ENCODE measurements at places on chromosomes 6 and 20.
A peak's percentile ranks its signal among the peaks of the same experiment; 100 is the strongest.

DNA sequence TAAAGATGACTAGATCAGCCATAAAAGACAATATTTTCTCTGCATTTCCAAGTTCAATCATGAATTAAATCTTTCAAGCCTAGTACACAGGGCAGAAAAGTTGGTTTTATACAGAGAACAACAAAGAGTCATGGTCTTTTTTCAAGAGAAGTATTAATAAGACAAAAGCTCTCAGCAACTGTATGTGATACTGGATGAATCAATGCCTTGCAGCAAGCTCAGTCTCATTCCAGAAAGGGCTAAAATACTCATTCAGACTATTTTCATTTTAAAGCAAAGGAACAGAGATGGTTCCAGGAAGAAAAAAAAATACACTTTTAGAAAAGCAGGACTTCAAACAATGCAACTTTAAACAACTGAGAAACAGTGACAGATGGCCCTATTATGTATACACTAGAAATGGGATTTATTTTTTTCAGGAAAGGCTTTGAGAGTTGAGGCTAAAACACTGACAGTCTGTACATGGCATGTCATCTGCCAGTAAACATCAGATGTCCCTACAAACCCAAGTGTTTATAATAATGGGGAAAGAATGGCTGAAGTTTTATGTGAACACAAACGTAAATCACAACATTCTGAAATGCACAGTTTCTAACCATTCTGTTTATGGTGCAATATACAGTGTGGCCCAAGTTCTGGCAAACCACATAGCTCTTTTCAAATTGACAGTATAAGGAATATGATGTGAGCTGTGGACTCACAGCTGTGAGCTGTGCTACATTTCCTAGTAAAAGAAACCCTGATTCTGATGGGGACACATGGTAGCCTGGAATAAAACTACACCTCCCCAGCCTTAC is 114.3 kb upstream of the DST start:
- no peak for DNase-seq

- peak; percentile 76 for DNase-seq
Observed at GRCh38 chr6:291697-292505, at the start of gene DUSP22. DUSP22 (plus strand) TSS chr6:292487; CDS start chr6:292540, 53 bp downstream.

DNA sequence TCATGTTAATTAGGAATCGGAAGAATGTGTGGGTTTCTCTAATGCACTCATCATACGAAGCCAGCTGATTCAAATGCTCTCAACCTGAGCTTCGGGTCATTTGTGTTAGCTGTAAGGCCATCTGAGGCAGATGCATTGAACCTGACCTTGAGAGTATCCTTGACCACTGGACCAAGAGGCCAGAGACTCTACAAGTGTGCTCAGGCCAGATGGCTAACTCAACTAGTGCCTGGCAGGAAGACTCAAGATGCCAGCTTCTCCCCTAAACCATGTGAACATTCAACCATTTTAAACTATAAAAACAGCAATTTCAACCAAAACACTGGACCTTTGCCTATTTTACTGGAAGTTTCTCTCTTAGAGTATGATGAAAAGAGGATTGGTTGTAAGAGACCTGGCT is 168.6 kb upstream of the CDH4 start:
- DNase-seq, result no peak

DNA sequence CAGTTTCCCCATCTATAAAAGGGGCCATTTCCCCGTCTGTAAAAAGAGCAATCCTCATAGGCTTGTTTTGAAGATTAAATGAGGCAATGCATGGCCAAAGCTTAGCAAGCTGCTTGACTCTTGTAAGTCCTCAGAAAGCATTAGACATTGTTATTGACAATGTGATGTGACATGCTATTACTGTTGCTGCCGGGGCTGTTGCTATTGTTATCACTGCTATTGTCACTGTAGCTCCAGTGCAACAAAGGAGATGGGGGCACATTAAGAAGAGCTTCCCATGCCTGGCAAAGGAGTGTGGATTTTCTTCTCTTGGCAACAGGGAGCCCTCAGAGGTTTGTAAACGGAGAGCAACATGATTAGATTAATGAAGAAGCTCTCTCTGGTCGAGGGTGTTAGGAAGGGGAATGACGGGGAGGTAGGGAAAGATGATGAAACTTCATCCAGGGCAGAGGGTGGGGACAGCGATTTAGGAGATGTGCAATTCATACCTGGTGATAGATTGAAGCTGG is 33.1 kb upstream of the FAM83D start:
- no peak for DNase-seq

- no peak for DNase-seq
Observed at GRCh38 chr20:61203320-61203719, 48.7 kb upstream of the CDH4 start.

- no peak for DNase-seq
Observed at GRCh38 chr20:36951979-36952738, 651 bp upstream of the SAMHD1 start.

DNA sequence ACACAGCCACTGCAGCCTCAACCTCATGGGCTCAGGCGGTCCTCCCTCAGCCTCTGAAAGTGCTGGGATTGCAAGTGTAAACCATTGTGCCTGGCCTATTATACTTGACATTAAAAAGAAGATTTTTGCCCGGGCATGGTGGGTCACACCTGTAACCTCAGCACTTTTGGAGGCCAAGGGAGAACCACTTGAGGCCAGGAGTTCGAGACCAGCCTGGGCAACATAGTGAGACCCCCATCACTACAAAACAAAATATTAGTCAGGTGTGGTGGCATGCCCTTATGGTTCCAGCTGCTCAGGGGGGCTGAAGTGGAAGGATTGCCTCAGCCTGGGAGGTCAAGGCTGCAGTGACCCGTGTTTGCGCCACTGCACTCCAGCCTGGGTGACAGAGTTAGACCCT is 42.4 kb downstream of the FAM217A start:
- DNase-seq, result no peak

DNA sequence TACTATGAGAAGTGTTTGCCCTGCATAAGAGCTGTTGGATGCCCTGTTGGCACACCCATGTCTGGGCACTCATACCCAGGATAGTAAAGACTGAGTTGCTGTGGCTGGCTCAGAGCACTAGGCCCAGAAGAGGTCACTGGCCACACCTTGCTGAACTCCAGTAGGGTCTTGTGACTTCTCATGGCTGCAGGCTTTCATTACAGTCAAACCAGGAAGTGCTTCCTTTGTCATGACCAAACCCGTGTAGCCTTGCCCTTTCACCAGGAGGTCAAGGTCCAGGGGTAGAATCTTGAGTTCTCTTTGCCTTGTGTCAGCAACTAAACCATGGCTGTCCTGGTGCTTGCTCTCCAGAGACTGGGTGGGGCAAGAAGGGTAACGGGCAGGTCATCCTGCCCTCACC is 49.5 kb downstream of the CD164 start:
- no peak for DNase-seq

GRCh38 chr6:14713008-14713960 is 532.6 kb upstream of the JARID2 start:
- DNase-seq, result no peak

DNA sequence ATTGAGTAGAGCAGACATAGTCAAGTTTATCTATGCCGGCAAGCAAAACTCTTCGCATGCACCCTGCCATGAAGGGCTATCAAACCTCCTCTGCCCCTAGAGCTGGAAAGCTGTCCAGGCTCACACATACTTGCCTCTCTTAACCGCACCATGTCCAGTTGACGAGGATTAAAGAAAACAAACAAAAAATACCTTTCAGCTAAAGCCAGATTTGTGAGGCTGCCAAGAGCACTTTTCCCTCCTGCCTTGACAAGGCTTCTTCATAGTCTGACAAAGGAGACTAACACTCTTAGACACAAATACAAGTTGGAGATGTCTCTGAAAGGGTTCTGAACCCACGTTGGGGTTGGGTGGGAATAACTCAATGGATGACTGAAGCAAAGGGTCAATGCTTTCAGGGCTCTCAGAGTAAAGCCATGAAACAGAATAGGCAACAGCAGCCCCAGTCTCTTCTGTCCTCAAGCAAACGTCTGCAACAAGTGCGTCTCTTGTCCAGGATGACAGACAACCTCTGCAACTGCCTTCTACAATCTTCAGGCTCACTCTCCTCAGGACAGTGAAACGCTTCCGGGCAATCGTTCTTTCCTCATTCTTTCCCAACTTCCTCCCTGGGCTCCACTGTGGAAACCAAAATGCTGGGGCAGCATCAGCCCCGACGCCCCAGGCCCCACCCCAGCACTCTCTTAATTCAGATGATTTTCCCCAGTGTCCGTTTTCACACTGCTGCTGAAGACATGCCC is 57.8 kb downstream of the AGPAT4 start:
- no peak for DNase-seq

GRCh38 chr6:162770136-162770535 is 42.4 kb downstream of the PACRG start:
- no peak for DNase-seq

DNA sequence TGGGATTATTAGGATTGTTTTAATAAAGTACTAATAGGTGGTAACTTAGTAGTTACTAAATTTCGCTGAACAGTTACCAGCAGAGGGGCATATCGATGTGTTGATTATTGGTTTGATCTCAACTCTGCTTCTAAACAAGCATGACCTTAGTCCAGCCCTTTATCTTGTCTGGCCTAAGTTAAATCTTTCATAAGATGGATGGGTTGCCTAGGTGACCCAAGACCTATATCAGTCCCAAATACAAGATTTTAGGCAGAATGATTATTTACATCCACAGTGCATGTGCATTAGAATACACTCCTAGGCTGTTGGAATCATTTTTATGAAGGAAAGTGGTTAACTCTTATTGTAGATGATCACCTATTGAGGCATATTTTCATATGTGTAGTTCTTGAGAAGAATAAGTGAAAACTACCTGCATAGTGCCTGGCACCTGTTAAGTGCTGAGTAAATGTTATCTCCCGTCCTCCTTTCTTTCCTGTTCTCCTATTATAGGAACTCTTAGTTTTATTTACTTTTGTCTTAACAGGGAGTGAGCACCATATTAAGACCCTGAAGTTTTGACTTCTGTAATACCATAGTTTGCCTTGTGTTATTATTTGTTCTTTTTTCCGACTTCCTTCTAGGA is 1.1 kb downstream of the HSF2 start:
- DNase-seq, result no peak

GRCh38 chr6:2183246-2183645 is 62.2 kb downstream of the GMDS start:
- DNase-seq, result no peak

- no peak for DNase-seq
Observed at GRCh38 chr6:2429460-2429859, 184.1 kb upstream of the GMDS start.

GRCh38 chr20:33299111-33299603 is 16.1 kb downstream of the BPIFB1 start:
- DNase-seq, result peak; percentile 61

DNA sequence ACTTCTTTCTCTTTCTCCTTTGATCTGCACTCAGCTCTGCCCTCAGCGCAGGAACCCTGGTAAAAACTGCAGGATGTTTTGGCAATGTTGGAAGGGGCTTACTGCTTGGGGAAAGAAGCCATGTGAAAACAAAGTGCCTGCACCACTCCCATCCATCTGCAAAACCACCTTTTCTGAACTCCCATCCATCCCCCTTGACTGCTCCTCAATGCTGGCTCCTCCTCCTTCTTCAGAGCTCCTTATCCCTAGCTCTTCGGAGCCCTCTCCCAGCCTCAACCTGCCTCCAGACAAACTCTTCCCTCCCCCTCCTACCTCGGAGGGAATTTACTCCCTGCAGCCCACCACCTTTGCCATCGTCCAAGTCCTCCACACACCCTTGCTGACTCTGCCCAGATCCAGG is 4.2 kb upstream of the ZBTB12 start:
- no peak for DNase-seq

- DNase-seq, result no peak
Observed at GRCh38 chr6:144285548-144285797, 338 bp downstream of the UTRN start.

DNA sequence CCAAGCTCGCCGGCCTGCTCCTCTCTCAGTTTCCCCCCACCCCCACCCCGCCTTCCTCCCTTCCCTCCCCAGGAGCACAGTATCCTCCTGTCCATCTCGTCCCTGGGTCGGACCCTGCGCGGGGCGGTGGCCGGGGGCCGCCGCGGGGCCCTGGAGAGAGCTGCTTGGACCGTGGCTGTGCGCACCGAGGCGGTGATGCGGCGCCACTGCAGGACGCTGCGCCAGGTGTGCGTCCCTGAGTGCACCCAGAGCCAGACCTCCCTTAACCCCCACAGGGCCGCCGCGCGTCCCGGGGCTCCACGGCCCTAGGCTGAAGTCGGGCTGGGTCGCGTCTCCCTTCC is 2.2 kb downstream of the C20orf204 start:
- no peak for DNase-seq

DNA sequence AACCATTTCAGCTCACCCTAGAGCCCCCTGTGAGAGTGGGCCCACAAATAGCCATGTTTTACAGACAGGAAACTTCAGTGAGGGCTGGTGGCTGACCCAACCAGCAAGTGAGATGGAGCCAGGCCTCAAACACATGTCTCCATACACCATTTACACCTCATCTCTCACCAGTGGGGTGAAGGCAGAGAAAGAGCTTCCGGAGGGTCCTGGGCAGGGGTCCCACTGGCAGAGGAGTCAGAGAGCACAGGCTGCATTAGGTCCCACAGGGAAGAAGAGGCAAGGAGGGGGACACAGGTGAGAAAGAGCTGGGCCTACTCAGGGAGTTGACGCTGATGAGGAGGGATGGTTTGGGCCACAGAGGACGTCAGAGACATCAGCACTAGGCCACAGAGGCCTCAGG is 172.6 kb downstream of the VEGFA start:
- DNase-seq, result no peak

DNA sequence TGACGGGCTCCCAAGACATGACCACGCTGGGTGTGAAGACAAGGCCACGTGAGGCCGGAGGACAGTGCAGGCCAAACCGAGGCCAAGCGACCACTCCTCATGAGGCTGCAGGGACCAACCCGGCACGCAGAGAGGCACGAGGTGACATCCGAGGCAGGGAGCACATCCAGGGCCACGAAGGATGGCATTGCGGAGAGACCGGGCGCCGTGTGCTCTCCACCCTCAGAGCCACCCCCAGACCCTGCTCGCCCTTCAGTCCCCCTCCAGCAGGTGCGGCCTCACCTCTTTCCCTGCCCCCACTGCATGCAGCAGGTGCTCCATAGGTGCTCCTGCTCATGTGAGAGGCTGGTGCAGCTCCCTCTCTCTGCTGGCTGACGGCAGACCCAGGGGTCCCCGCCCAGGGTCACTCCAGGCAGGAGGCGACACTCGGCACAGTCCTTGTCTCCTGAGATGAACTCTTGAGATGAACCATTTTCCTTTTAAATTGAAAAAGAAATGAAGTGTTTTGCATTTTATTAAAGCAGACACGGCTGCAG is 33.8 kb upstream of the CHRNA4 start:
- no peak for DNase-seq

DNA sequence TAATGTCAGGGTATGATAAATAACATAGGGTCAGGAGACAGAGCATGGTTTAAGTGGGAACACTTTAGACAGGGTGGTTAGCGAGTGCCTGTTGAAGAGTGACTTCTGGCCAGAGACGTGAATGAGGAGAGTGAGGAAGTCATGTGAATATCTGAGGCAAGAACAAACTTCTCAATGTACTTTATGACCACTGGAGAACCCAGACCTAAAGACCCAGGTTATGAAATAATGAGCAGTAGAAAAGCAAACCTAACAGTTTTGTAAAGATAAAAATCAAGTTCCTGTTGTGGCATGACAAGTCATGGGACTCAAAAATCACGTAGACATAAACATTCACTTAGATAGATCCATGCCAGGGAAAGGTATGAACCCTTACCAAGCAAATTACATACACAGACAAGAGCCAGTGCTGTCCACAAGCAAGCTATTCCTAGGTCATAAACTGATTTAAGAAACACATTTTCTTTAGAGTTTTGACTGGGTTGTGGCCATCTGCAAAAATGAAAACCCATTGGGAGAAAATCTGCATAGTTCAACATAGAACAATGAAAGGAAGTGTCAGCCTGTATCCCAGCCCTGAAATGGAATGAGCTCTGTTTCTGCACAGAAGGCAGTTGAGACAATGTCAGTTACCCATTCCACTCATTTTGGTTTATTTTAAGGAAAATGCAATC is 2.2 kb upstream of the MYCT1 start:
- DNase-seq, result no peak

Measured in effector CD4-positive, alpha-beta T cell (primary cell).